ENCODE measurements at places on chromosomes 5 and 9.
A peak's percentile ranks its signal among the peaks of the same experiment; 100 is the strongest.

DNA sequence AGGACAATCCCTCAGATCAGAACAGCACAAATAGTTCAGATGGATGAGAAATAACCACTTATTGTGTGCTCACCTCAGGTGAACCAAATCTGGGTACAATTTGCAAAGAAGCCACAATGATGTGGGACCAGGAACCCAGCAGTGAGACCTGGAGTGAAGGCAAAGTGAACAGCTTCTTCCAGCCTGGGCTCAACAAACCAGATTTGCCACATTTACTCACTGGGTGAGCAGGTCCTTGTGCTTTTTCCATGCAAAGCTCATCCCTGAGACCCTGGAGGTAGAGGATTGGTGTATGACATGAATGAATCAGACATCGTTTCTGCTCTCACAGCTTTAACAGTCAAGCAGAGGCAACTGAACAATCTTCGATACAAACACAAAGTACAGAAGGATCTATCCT is 29.1 kb upstream of the GRIA1 start:
- no peak for DNase-seq

DNA sequence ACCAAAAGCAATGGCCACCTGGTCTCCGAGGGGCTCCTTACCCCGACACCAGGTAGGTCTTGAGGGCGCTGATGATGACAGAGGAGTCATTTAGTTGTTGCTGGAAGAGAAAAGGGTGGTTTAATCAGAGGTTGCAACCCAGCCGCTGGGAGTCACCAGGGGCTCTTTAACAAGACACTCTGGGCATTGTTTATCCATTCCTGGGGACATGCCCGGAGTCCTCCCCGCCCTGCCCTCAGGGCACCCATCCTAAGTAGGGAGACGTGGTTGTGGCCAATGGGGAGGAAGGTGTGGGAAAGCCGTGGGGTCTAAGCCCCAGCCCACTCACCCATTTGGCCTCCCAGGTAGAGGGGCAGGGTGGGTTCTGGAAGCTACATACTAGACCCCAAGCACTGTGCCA is 3.1 kb downstream of the PTGES2 start:
- no peak for DNase-seq

DNA sequence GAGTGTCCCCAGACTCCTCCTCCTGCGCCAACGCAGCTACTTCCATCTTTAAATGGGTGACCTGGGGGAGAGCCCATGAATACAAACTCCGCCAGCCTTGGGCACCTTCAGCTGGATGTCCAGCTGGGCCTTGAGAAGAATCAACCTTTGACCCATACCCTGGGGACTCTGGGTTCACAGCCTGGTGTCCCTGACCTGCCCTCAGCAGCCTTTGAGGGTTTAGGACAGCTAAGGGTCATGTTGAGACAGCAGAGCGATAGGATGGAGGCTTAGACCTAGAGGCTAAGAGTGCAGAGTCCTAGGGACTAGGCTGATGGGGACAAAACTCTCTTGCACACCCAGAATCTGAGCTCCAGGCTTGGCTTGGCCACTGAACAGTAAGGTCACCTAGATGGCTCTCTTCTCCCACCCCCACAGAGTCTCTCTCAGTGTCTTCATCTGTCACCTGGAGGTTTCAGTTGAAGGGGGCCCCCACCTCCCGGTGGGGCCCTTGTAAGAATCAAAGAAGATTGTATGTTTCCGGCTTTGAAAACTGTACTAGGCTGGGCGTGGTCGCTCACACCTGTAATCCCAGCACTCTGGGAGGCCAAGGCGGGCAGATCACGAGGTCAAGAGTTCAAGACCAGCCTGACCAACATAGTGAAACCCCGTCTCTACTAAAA is 6.7 kb upstream of the AQP3 start:
- no peak for DNase-seq

GRCh38 chr9:118395415-118395814 is 691.2 kb downstream of the TLR4 start:
- DNase-seq = no peak

DNA sequence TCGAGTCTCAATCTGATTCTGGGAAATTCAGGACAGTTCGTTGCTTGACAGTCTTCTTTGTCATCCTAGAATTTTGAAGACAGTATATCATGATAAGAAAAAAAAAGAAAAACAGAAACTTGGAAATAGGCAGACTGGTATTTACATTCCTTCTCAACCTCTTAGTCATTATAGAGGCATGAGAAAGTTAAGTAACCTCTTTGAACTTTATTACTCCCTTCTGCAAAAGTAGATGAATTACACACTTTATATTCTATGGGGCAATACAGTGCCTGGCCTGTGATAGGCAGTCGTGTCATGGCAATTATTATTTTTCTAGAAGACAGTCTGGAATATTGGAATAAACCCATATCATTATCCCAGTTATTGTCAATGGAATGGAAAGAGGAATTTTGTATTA is 828.9 kb downstream of the TLR4 start:
- DNase-seq = no peak

- DNase-seq = peak; percentile 5
Measured at GRCh38 chr5:88142886-88143692, 125.6 kb downstream of the TMEM161B start.

DNA sequence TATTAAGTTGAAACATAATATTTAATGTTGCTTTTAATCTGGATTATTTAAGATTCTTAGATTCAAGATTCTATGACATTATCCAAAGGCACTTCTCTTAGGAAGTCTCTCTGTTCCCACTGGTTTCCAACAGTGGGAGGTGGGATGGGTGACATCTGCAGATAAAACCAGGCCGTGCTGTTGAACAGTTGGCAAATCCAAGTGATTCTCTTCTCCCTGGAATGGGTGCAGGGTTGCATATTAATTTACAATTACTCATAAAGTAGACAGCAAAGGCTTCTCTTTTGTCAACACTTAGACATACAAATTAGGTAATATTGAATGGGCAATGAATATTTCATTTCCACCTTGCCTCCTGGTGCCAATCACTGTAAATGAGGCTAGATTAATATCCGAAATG is 233.7 kb upstream of the IL12B start:
- no peak for DNase-seq

GRCh38 chr5:119795768-119796167 is 166.4 kb downstream of the FAM170A start:
- peak; percentile 28 for DNase-seq

DNA sequence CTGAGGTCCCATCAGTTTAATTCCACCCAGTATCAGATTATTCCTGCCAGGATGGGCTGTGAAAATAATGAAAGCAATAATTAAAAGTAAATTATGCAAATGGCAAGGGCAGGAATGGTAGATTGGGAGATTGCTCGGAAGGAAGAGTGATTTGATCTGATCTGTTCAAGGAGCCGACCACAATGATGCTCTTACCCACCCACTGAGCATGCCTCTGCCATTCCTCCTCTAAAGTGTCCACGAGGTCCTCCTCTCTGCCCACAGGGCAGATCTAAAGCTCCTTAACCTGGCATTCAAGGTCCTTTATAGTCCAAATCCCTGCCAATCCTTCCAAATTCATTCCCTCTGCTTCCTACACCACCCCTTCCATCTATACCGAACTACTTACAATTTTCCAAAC is 147.8 kb downstream of the TTLL11 start:
- DNase-seq = peak; percentile 55
